A673 (cell line): ENCODE measurements at places on chromosomes 1 and 21.

GRCh38 chr1:111990878-111991718 is 1.6 kb upstream of the KCND3 start:
- peak; percentile 80 for DNase-seq

DNA sequence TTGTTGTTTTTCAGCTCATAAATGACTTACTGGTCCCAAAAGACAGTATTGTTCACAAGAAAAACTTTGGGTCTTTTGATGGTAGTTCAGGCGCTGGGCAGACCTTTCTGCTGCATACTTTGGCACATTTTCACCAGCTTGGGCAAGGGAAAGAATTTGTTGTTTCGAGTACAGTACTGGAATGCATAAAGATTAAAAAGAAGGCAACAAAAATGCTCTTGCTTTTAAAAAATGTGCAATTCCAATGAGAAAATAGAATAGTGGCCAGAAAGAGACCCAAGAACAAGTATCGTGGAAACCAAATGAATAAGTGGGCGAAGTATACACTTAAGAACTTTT is 56.0 kb downstream of the CLIC6 start:
- no peak for DNase-seq

DNA sequence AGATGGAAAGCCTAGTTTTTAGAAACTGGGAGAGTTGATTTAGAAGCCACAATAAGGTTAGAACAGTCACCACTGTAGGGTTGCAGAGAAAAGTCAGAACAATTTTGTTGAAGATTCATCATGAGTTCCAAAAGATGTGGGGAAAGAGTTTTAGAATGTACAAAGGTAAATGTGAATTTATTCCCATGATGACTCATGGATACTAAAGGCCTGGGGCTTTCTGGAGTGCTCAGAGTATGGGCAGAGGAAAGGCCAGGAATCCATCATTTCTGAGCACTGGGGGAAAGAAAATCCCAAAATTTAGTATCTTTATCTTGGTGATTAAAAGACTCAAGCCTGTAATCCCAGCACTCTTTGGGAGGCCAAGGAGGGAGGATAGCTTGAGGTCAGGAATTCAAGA is 17.8 kb downstream of the YBX1 start:
- no peak for DNase-seq

DNA sequence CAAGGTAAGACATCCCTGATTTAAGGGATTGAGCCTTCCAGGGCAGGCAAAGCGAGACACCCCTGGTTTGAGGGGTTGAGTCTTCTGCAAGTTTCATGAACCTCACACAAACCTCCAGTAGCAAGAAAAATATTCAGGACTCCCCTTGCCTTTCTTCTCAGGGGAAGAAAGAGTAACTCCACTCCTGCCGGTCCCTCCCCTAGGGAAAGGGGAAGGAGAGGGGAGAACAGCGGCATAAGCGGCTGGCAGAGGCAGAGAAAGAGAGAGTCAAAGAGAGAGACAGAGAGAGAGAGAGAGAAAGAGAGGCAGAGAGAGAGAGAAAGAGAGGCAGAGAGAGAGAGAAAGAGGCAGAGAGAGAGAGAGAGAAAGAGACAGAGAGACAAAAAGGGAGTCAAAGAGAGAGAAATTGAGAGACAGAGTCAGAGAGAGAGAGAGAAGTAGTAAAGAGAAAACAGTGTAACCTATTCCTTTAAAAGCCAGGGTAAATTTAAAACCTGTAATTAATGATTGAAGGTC is 29.5 kb upstream of the CBR3 start:
- no peak for DNase-seq

DNA sequence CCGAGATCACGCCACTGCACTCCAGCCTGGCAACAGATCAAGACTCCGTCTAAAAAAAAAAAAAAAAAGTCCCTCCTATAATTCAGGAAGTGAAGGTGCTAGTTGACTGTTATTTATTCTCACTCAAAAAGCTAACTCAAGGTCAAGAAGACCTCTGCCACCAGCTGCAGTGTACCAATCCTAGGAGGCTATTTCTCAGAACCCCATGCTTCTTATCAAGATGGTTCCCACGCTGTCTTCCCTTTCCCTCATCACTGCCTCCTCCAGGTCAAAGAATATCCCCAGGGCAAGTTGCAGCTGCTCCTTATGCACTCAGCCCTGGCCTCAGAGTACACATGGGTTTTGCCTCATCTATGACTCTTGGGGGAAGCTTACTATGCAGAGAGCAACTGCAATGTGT is 53.6 kb downstream of the RERE start:
- peak; percentile 38 for DNase-seq

DNA sequence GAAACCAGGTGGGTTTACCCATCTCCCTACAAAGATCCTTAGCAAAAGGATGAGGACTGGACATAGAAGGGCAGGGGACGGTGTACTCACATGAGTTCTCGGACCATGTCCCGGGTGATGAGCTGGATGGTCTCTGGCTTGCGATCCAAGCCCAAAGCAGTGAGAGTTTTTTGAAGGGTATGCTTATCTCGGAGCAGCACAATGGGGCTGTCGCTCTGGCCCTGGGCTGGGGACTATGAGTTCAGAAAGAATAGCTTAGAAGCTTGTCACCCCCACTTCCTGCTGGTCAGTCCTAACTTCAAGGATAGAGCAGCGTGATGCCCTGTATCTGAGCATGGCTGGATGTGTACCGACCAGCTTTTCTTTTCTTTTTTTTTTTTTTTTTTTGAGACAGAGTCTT is 9.6 kb downstream of the CFAP45 start:
- DNase-seq, result no peak

DNA sequence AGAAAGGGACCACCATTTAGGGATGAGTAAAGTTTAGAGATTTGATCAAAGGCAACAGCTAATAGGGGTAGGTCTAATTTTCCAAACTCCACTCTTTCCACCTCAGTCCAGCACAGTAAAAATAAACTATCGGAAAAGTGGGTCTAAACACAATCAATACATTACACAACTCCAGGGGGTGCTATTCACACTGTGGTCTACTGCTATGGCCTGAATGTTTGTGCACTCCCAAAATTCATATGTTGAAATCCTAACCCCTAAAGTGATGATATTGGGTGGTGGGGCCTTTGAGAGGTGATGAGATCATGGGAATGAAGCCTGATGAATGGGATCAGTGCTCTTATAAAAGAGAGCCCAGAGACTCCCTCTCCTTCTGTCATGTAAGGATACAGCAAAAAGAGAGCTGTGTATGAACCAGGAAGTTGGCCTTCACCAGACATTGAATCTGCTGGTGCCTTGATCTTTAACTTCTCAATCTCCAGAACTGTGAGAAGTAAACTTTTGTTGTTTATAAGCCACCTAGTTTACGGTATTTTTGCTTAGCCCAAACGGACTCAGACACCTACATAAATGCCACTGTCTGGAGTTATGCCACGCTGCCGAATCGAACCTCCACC is 193.9 kb downstream of the OMA1 start:
- no peak for DNase-seq

DNA sequence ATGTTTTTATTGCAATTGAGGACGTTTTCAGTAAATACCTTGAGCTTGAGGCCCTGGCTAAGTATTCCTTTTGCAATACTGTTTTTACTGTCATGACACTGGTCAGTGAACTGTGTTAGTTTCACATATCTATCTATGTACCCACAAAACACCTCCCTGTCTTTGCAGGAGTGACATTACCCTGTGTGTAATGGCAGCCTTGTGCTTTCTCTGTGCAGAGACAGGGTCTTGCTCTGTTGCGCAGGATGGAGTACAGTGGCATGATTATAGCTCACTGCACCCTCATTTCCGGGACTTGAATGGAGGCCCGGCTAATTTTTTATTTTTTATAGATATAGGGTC is 8.9 kb downstream of the YBX1 start:
- no peak for DNase-seq

GRCh38 chr1:66947267-66947666 is 22.5 kb downstream of the MIER1 start:
- no peak for DNase-seq

GRCh38 chr1:245131026-245131393 is 23.8 kb upstream of the KIF26B start:
- DNase-seq, result no peak

DNA sequence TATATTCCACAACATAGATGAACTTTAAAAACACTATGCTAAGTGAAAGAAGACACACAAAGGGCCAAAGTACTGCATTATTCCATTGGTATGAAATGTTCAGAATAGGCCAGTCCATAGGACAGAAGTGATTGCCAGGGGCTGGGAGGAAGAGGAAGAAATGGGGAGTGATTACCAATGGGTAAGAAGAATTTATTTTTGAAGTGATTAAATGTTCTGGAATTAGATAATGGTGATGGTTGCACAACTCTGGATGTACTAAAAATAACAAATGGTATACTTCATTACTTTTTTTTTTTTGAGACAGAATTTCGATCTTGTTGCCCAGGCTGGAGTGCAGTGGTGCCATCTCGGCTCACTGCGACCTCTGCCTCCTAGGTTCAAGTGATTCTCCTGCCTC is 61.7 kb downstream of the CHD5 start:
- no peak for DNase-seq

DNA sequence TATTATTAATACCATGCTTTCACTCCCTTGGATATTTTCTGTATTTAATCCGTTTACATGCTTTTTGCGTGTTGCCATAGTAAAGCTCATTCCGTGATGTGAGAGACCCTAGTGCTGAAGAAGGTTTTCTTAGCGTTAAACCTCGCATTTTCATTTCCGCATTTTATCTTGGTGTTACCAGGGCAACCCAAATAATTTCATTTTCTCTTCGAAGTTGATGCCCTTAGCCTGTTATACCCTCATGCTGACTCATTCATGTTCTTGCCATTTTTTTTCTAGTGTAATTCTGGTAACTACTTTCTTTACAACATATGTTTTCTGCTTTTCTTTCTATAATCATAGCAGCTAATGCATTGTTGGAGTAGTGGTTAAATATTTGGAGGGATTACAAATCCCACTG is 37.2 kb downstream of the LRRC8C start:
- DNase-seq, result no peak

- peak; percentile 55 for DNase-seq
Measured at GRCh38 chr1:41435570-41436178, 48.8 kb downstream of the EDN2 start.

GRCh38 chr1:34164771-34165391 is at the start of gene CSMD2:
TSS of gene CSMD2 (minus strand) at chr1:34165230. CDS start at chr1:34165097, 133 bp downstream.
- DNase-seq, result peak; percentile 70

GRCh38 chr1:29461115-29461739 is 224.9 kb downstream of the PTPRU start:
- no peak for DNase-seq

- no peak for DNase-seq
Measured at GRCh38 chr1:221873673-221874072, 131.8 kb upstream of the DUSP10 start.

DNA sequence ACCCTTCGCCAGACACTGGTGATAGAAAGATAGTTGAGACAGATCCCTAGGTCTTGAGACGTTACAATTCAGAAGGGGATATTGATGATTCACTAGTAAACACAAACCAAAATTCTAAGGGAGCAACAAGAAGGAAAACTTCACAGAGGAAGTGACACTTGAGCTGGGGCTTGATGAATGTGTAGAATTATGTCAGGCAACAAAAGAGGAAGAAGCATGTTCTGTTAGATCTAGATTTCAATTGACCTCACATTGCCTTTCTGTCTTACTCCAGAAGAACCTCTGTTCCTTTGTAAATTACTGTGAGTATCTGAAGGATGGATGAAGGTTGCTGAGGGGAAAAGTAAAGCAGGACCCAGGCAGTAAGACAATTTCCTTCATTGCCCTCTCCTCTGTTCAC is 328.2 kb downstream of the KCTD3 start:
- DNase-seq, result no peak

DNA sequence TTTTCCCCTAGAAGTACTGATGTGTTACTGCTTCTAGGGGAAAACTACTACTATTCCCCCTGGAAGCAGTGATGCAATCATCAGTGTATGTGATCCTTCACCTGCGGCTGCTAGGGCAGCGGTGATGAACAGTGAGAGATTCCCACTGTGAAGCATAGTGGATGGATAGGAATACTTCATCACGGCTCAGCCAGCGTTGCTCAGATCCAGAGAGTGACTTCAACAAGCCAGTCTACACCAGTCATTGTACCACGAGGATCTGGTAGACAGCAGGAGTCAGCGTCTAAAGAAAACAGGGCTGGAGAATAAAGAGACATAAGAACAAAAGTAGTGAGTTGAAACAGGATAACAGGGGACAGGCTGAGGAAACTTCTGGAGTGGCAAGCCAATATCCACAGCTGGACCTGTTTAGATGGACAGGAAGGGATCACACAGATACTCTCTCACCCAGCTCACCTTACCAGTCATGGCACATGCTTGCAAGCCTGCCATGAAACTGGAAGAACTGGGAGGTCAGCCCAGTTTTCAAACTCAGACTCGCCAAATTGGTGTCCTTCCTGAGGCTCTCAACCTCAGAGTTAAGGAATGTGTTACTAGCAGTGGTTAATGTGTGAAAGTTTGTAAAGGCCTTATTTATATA is 42.4 kb upstream of the LRRC52 start:
- no peak for DNase-seq

DNA sequence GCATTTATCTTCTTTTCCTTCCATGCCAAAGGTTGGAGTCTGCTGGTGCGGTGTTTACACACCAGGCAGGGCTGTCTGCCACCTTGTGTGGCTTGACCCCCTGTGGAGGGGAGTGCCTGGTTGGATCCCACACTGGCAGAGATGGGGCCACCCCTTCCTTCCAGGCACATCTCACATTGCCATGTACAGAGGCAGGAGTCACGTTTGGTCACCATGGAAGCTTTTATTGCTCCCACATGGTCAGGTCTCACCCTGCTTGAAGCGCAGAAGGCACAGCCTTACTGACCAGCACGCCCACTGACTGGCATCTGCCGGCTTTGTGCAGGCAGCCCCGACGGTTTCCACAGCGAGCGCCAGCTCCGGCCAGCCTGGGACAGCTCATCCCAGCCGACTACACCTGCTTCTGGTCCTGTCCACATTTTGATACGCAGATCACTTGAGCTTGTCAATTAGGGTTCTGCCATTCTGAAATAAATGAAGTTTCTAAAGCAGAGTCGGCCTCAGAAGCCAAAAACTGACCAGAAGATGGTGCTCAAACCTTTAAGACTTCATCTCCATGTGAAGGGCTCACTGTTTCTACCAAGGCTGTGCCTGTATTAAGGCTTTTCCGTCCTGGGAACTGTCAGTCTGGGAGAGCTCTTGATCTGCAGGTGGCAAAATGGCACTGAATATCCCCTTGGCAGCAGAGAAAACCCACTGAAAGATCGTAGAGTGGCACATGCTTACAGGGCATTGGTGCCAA is 35.6 kb upstream of the EPHA8 start:
- no peak for DNase-seq

DNA sequence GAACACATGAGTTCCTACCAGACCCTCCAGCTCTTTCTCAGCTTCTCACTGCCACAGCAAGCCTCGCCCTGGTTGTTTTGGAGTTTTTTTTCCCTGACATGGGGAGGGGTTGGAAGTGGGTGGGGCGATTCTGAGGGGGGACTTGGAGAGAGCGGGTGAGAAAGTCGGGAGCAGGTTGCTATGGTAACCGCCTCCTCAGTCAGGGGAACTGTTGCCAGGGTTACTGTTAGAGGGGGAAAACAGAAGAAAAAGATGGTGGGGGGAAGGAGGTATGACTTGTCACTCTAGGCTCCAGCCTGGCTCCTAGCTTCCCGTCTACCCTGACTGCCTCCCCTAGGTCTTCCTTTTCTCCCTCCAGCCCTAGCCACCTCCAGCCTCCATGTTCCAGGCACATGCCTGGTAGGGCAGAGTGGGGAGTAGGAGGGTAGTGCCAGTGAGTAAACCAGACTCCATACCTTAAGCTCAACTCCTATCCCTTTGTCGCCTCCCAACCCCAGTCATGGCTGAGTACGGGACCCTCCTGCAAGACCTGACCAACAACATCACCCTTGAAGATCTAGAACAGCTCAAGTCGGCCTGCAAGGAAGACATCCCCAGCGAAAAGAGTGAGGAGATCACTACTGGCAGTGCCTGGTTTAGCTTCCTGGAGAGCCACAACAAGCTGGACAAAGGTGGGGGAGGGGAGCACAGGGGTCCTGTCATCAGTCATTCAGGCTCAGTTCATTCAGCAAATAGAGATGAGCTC is 6.0 kb downstream of the PEA15 start:
- DNase-seq, result no peak
